Activated CD4-positive, alpha-beta T cell treated with anti-CD3 and anti-CD28 coated beads, Interleukin-2, amount 50 U/mL, for 24 hours (primary cell): ENCODE measurements at places on chromosomes 16 and 17.

GRCh38 chr16:48523415-48524204, 86.4 kb downstream of the N4BP1 start:
- no peak for DNase-seq

DNA sequence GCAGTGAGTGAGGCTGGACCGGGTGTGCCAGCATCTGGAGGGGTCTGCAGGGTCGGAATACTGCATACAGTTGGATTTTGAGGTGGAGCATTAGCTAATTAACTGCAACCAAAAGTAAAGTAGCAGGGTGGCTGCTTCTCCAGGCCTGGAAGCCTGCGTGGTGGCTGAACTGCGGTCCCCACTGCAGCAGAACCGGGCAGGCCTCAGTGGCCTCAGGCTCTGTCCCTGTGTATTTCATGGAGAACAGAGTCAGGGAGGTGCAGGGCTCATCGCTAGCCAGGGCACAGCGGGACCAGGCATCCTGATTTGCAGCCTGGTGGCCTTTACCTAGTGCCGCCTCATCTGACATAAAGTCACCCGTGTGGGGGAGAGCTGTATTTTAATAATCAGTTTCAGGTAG, 131.9 kb downstream of the RPTOR start:
- no peak for DNase-seq

GRCh38 chr17:9209347-9209746, 188.0 kb downstream of the NTN1 start:
- DNase-seq: no peak

DNA sequence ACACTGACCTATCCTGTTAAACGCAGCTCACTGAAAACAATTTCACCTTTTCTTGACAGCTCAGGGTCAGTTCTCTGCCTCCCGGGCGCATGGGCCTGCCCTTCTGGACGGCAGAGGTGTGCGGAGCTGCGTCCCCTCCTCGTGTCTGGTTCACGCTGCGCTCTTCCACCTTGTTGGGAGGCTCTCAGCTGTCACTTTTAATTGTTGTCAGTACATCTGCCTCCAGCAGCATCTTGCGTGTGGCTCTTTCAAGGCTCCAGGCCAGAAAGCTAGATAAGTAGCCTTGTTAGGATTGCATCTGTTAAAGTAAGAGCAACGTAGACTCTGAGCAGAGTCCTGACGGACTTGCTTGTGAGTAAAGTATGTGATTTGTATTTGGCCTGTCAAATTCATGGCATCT, 59.4 kb downstream of the MGAT5B start:
- DNase-seq: no peak

GRCh38 chr16:450785-451512, 25.5 kb downstream of the RAB11FIP3 start:
- no peak for DNase-seq

DNA sequence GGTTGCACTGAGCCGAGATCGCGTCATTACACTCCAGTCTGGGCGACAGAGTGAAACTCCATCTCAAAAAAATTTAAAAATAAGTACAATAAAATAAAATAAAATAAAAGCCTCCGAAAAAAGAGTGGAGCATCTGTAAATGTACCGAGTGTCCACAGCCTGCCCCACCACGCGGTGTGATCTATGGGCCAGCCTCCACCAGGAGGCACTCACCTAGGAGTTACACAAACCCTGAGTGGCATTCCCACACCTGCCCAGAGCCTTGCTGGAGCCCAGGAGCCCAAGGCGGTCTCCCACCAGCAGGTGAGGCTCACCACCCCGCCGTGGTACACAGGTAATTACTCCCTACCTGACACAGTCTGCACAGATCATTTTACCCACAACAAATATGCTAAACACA, 183.2 kb downstream of the ZNF423 start:
- no peak for DNase-seq

DNA sequence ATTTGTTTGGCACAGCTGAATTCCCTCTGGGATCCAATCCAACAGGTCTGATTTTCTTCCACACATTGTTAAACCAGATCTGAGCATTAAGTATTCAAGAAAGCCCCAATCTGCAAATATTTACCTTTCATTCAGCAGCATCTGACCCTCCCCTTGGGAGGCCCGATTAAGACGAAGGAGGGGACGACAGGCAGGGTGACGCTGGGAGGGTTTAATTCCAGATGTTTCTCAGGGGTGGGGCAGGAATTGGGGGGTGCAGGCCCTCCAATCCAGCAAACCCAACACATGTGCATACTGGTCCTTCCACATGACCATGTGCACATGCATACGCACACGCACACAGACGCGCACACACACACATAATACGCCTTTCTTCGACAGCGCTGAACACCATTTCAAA, 240.5 kb downstream of the GSG1L start:
- no peak for DNase-seq

DNA sequence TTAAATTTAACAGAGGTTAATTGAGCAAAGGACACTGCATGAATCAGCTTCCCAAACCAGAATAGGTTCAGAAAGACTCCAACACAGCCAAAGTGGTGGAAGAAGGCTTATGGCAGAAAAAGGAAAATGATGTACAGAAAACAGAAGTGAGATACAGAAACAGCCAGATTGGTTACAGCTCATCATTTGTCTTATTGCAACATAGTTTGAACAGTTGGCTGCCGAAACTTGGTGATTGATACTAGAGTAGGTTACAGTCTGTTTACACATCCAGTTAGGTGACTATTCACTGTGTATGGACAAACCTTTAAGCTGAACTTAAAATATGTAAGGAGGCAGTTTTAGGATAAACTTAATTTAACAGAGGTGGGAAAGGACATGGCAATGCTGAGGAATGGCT, 18.3 kb downstream of the TMEM100 start:
- no peak for DNase-seq

GRCh38 chr16:89596957-89597649, 16.3 kb upstream of the DPEP1 start:
- no peak for DNase-seq

DNA sequence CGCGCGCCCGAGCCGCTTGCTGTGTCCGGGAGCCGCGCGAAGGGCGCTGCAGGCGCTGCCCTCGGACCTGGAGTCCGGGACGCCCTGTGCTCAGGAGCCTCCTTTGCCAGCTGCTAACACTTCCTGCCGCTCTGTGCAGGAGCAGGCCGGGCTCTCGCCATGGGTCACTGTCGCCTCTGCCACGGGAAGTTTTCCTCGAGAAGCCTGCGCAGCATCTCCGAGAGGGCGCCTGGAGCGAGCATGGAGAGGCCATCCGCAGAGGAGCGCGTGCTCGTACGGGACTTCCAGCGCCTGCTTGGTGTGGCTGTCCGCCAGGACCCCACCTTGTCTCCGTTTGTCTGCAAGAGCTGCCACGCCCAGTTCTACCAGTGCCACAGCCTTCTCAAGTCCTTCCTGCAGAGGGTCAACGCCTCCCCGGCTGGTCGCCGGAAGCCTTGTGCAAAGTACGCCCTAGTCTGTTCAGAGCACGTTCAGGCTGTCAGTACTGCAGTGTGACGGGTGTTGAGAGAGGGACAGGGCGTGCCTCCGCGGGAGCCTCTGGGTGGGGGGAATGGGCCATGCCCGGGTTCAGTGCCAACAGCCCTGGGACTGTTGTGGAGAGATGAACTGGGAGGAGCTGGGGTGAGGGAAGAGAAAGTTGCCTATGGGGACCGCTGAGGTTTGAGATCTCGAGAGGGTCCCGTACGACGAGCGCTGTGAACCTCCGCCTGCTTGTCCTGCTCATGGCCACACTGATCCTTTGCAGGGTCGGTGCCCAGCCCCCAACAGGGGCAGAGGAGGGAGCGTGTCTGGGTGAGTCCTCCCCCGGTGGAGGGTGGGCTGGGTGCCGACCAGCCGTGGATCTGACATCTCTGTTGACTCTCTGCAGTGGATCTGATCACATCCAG, 1.3 kb downstream of the ZNF276 start:
- peak; percentile 44 for DNase-seq

DNA sequence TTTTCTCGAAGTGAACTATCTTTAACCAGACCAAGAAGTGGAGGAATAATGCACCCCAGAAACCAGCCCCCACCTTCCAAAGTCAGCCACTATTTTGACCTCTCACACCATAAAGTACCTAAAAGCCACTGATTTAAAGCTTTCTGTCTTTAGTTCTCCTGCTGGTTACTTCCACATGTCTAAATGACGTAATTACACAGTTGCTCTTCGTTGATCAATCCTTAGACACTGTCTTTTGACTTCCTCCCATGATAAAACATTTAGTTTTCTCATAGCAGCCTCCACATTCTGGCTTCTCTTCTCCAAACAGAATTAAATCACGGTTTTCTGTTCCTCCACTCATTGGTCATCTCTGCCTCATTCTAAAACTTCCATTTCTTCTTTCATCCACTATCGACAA, 294.4 kb upstream of the N4BP1 start:
- no peak for DNase-seq

DNA sequence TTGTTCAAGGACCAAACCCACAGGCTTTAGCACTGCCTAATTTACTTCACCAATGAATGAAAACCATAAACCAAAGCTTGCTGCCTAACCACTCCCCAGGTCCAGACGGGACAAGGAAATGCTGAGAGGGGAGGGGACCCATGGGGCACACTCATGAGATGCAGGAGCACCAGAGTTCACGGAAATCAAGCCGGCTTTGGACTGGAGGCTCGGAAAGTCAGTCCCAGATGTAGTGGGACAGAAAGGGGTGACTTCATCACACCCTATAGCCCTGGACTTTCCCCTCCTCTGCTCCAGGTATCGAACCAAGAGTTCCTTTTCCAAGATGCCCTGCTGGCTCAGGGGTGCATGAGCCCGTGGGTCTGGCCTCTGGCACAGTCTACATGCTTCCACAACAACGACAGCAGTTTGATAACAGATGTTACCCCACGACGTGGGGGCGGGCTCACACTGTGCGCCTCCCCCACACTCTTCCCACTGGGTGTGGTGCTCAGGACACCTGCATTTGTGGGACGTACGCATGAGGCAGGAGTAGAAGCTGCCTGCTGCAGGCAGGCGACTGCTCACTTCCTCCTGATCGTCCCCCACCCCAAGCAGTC, 63.2 kb downstream of the AMFR start:
- no peak for DNase-seq

- DNase-seq: peak; percentile 17
Observed at GRCh38 chr17:1058423-1059130, 61.6 kb downstream of the TIMM22 start.

- DNase-seq: no peak
Observed at GRCh38 chr17:40325156-40326013, 16.4 kb downstream of the RARA start.

DNA sequence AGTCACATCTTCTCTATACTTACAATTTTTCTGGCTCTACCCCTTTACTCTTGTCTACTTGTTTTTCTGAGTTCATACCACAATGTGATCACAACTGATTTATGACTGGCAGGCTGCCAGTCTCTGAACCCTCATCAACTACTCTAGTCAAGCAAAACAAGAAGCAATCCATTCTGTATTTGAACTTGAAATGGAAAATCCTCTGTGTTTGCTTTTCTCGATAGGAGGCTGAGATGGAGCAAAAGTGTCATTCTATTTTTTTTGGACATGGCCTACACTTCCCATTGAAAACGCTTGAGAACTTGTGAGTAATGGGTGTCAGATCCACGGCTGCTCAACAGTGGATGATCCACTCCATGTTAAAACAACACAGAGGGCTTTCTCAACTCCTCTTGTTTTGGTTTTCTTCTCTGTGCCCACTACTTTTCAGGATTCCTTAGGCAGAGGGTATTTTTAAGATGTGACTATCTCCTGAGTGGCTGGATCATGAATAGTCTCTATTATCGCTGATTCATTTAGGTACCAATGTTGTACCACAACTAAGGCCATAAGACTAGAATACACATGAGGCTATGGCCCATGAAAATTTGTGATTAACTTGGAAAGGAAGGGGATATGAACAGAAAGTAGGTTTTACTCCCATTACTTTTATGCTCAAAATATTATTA, 11.7 kb downstream of the TMEM100 start:
- DNase-seq: no peak

- DNase-seq: no peak
Observed at GRCh38 chr17:37388266-37388665, 12.5 kb downstream of the C17orf78 start.

GRCh38 chr17:2076087-2076984, 21.4 kb downstream of the HIC1 start:
- no peak for DNase-seq

DNA sequence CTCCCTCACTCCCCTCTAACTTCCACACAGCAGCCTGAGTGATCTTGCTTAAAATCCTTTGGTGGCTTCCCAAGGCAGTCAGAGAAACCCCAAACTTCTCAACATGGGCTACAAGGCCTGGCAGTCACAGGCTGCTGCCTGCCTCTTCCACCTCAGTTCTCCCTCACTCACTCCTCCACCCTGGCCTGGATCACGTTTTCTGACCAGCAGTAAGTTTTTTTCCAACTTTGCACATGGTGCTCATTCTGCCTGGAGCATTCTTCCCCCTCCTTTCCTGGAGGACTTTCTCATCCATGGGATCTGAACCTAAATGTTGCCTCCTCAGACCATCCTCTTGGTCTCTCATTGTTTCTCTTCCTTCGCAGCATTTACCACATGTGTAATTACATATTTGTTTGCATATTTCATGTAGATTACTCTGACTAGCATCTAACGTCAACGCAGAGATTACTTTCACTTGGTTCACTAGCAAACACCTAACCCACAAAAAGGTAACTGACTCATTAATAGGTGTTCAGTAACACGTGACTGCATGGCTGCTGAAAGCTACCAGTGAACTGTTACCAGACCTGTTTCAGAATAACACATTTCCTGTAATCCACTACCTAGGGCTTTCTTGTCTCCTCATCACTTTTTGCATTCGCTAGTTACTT, 17.1 kb downstream of the GNA13 start:
- peak; percentile 66 for DNase-seq

DNA sequence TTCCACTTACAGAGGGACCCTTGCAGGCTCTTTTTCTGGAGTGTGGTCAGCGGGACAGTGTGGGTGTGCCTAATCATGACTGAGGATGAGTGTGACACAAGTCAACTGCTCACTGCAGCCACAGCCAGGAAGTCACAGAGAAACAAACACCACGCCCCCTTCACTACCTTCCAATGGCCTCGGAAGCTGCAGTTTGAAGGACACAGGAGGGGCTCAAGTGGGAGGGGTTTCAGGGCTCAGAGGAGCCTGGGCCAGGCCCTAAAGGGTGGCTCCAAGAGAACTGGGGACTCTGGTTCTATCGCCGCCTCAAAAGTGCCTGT, 116.2 kb upstream of the SDK2 start:
- DNase-seq: no peak

DNA sequence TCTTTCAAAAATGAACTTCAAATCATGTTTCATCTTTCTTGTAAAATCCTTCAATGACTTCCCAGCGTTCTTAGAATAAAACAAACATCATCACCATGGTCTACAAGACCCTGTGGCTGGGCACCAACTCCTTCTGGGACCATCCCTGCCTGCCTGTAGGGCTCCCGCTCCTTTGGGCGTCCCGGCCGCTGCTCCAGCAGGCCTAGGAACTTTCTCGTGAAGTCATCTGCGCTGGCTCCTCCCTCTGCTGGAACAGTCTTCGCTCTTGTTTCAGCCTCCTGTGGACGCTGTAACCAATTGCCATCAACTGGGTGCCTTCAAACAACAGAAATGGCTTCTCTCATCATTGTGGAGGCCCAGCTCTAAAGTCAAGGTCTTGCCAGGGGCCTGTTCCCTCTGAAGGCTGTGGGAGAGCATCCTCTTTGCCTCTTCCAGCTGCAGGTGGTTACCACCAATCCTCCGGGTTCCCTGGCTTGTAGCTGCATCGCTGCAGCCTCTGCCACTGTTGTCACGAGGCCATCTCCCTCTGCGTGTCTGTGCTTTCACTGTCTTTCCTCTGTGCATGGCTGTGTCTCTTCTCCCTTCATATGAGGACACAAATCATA, 185.5 kb upstream of the SDK2 start:
- no peak for DNase-seq
